ENCODE measurements at places on chromosomes 7 and 10.

GRCh38 chr7:31744294-31744874 lies 57.4 kb downstream of the PPP1R17 start:
- no peak for DNase-seq

GRCh38 chr7:111654343-111654742 lies 92.1 kb upstream of the IMMP2L start:
- DNase-seq, result no peak

- DNase-seq, result no peak
Measured at GRCh38 chr7:4343272-4344247, 338.5 kb upstream of the FOXK1 start.

- DNase-seq, result no peak
Measured at GRCh38 chr10:93190372-93190771, 116.7 kb downstream of the CYP26A1 start.

DNA sequence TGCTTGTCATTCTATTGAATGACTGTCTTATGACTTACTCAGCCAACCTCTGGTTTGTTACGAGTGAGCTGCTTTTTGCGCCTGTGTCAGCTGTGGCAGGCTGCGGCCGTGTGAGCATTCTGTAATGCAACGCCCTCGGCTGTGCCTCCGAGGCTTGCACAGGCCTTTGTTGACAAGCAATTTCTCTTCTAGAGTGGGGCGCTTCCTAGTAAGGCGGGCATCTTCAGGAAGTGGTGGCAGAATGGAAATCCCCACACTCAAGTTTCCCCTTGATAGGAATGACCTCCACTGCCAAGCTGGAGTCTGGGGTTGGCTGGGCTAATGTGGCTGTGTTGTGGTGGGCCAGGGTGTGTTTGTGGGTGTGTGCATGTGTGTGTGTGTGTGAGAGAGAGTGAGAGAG lies 20.2 kb upstream of the TMEM178B start:
- DNase-seq, result peak; percentile 13

DNA sequence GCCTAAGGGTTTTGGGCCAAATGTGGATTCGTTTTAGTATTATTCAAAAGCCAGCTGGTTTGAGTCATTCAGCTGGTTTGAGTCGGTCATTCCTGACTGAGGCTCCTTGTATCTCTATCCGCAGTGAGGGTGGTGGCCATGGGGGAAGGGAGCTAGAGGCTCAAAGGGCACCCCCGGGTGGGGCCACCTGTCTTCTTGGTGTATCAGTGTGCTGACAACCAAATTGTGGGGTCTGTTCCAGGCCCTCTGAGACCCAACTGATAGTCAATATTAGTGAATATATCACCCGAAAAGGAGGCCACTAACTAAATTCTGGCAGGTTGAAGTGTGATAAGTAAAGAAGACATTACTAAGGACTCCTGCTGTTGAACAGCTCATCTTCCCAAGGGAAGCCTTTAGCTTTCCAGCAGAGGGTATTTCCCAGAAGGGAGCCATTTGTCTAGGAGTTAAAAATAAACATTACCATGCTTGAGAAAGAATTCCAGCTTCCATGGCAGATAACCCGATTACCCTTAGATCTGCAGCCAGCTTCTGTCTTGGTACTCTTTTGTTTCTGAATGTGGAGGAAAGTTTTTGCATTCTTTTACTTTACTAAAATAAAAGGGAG lies 29.9 kb upstream of the DDX50 start:
- DNase-seq, result no peak

DNA sequence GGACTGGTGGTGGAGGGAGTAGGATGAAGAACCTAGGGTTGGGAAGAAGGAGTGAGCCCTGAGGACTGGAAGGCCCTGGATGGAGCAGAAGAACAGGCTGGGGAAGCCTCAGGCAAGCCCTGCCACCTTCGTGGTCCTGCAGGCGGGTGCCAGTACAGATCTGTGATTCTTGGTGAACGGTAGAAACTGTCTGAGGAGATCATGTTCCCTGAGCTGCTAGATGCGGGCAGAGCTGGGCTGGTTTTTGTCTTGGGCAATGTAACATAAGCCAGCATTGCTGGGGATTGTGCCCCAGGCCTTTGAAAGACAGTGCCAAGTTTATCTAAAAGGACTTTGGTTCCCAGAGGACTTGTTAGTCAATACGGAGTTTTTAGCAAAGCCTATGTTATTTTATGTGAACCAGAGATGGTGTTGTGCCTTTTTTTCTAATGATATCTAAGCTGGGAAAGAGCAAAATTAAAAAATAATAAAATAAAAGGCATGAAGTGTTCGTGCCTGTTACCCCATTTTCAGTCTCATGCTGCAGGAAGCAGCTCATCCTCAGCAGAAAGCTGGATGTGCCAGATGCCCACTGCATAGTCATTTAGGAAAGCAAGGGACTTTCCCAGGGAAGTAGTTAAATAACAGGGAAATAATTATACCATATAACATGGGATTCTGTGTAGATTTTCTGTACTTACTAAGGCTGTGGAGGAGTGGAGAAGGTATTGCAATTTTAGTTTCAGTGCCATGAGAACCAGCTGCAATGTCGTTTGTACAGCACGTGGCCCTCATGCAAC lies 24.4 kb upstream of the FIGNL1 start:
- DNase-seq, result no peak

DNA sequence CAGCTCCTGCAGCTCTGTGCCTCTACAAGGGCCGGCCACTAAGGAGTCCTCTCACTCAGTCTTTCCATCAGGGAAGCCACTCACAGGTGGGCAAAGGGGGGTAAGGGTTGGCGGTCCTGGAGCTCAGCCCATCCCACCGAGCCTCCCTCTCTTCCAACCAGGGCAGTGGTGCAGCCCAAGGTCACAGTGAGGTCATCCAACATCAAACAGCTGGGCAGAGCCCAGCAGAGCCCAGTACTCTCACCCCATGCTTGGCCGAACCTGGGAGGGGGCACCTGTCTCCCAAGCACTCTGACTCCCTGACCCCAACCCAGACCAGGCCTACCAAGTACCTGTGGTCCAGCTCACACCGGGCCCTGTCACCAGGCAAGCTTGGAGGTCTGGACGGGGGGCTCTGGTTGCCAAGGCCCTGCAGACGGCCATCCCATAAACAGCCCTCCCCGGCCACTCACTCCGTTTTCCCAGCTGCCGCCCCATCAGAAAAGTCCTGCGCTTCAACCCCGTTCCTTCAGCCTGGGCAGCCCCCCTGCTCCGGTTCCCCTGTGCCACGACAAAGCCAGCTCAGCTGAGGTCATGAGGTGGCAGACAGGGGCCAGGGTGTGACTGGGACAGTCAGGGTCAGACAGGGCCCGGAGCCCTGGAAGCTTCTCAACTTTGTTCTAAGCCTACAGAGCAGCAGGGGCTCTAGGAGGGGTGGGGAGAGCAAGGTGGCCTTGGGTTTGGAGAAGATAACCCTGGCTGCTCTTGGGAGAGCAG lies 27.5 kb downstream of the PDGFA start:
- DNase-seq, result no peak

- DNase-seq, result no peak
Measured at GRCh38 chr10:681670-682318, 7.7 kb downstream of the DIP2C start.

GRCh38 chr7:28560767-28561166 lies 148.4 kb downstream of the CREB5 start:
- DNase-seq, result no peak

DNA sequence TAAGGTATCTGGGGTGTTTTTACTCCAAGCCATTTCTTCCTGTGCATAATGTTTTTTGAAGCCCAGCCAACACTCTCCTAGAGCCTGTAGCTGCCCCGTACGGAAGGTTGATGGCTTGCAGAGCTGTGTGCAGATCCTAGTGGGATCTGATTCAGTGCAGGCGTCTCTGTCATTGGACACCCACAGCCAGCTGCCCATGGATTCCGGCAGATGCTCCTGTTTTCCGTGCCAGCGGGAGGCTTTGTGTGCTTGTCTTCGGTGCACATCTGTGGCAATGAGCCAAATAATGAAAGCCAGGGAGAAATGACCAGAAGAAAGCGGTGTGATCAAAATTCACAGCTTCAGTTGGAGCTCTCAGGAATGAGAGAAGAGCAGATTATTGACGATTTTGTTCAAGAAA lies 426.4 kb downstream of the TYW1 start:
- no peak for DNase-seq

DNA sequence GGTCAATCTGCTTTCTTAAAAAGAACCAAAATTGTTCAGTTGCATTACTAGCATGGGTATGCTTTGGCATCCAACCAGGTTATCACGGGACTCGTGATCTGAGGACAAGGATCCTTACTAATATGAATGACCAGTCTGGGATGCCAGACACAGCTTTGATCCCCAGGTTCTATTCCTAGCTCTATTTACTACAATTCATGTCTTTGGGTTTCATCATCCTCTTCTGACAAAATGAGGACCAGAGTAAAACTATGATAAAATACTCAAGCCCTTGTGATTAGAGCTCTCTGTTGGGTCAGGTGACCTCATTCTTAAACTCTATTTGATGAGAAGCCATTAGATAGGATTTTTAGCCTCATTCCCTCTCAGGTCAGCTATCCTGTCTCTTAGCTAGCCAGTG lies 119.8 kb downstream of the SLC25A13 start:
- DNase-seq, result no peak

- no peak for DNase-seq
Measured at GRCh38 chr7:159012353-159013069, 132.2 kb downstream of the VIPR2 start.

DNA sequence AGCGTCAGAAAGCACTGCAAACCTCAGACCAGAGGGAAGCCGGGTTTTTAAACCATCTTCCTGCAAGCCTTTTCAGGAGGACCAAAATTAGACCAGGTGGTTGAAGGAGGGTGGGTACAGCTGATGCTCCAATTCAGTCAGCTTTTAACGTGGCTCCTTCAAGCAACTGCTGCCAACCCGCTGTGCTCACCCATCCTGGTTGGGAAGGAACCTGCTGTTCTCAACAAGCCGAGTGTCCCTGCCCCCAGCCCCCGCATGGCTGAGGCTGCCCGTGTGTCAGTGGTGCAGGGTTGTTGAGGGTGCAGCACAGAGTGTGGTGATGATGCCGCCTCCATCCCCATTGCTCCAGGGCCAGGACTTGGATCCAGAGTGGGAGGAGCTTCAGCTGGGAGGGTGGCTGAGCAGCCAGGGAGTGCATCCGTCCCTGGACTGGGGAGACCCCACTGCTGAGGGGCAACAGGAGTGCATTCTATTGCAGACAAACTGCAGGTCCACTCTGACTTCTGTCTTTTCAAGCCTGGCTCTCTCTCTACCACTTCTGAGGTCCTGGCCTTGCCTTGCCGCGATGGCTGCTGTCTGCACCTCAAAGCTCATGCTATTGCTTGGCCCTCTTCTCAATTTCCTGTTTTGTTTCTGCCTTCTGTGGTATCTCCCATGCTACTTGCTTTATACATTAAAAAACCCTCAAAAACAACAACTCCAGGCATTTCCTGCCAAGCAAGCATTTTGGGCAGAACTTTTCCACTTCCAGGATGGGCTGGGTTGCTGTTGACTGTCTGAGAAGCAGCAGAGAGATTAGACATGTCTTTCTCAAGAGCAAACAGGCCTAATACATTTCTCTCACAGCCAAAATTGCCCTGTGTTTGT lies 134.7 kb downstream of the DNAJB6 start:
- peak; percentile 22 for DNase-seq

DNA sequence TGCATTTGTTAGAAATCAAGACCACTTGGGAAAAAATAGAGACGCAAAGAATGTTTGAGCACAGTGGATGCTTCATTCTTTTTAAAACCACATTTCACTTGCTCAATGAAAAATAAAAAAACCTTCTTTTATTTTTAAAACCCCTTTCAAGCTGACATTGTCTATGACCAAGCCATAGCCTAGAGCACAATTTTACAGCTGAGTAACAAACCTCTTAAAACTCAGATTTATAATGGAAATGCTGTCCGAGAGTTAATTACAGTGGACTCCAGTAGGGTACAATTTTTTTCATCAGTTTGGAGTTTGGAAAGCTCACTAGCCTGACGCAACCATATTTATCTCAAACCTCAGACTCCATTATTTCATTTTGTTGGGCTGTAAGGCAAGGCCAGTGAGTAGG lies 116.3 kb downstream of the RNLS start:
- no peak for DNase-seq

DNA sequence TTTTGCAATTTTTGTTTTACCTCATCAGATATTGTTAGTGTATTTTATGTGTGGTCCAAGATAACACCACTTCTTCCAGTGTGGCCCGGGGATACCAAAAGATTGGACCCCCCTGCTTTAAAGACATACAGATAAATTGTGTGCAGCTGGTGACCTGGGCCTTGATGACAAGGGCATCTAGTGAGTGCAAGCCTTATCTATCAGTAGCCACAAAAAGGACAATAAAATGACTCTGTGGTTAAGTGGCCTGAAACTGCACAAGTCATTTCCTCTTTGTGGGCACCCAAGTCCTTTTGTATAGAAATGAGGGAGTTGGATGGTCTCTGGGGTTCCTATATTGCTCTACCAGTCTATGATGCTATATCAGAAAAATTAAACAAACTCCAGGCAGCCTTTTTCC lies 98.1 kb downstream of the PARD3 start:
- DNase-seq, result no peak

- DNase-seq, result no peak
Measured at GRCh38 chr10:34918060-34918775, 103.1 kb upstream of the PARD3 start.

DNA sequence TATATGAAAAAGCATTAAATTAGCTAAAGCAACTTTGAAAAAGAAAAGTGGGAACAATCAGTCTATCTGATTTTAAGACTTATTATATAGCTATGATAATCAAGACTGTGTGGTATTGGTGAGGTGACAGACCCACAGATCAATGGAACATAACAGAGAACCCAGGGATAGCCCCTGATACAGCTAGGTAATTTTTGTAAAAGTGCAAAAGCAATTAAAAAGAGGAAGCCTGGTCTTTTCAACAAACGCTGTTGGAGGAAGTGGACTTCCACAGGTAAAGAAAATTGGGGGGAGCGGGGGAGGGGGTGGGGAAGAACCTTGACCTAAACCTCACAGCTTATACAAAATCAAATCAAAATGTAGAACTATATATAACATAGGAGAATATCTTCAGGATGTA lies 45.4 kb downstream of the GNA12 start:
- no peak for DNase-seq

GRCh38 chr7:44259547-44260457 lies 59.0 kb downstream of the YKT6 start:
- DNase-seq, result no peak

DNA sequence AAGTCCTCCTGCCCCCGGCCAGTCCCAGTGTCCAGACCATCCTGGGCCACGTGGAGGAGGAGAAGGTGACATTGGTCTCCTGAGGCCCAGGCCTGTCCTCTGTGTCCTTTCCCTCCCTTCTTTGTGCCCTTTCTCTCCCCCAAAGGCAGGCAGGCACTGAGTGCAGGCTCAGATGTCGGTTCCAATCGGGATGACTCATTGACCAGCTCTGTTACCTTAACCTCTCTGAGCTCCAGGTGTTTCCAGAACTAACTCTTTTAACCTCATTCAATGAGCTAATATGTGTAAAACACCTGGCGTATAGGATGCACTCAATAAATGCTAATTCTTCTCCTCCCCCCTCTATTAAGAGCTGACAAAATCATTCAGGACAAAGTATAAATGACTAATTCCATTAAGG lies 25.7 kb downstream of the MACROH2A2 start:
- no peak for DNase-seq

GRCh38 chr7:1563981-1564602 lies 5.7 kb downstream of the PSMG3 start:
- no peak for DNase-seq

- no peak for DNase-seq
Measured at GRCh38 chr10:16527452-16527851, 5.8 kb upstream of the C1QL3 start.

GRCh38 chr10:92239151-92239599 lies 51.7 kb downstream of the CPEB3 start:
- DNase-seq, result no peak

GRCh38 chr10:125344573-125345171 lies 184.3 kb upstream of the CTBP2 start:
- DNase-seq, result no peak
